ENCODE measurements at places on chromosomes 16 and 17.

- DNase-seq = no peak
Measured at GRCh38 chr17:41917679-41918313, 955 bp downstream of the ACLY start.

DNA sequence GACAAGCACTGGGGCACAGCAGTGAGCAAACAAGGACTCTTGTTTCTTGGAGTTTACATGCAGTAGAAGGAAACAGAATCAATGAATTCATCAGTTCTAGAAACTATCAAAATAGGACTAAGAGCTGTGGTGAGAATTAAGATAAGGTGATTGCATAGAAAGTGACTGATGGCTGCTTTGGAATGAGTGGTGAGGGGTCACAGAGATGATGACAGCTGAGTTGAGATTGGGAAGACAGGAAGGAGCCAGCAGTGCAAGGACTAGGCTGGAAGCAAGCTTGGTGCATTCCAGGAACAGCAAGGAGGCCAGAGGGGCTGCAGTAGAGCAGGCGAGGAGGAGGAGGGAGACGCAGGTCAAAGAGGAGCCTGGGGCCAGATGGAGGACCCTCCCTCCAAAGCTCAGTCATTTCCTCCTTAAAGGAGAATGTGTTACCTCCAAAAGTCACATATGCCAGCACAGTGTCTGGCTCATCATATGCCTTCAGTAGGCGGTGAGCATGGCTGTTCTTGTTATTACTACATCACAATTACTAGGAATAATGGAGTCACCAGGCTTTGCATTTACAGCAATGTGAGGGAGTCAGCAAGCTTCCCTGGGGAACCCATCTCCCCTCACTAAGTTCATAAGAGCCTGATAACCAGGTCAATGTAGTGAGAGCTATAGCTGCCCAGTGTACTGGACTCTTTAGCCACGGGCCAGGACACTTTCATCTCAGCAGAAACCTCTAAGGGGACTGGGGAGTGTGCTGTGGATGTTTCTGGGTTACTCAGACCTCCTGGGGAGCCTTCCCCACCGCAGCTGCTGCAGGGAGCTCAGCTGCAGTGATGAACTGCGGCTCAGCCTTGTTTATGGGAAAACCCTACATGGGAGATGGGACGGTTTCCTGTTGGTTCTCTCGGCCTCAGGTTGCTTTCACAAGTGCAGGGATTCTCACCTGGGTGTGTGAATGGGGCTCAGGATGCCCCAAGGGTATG, 157.2 kb downstream of the SEC14L1 start:
- no peak for DNase-seq

- peak; percentile 28 for DNase-seq
Measured at GRCh38 chr17:71180801-71181385, 939.9 kb upstream of the SOX9 start.

GRCh38 chr16:12271006-12271405, 294.5 kb downstream of the SNX29 start:
- DNase-seq = no peak

GRCh38 chr16:10738231-10739077, 5.2 kb upstream of the NUBP1 start:
- DNase-seq = no peak

- DNase-seq = no peak
Measured at GRCh38 chr16:88819126-88819525, 7.4 kb upstream of the APRT start.

- DNase-seq = no peak
Measured at GRCh38 chr17:22441776-22442175, 749.5 kb downstream of the KCNJ18 start.

DNA sequence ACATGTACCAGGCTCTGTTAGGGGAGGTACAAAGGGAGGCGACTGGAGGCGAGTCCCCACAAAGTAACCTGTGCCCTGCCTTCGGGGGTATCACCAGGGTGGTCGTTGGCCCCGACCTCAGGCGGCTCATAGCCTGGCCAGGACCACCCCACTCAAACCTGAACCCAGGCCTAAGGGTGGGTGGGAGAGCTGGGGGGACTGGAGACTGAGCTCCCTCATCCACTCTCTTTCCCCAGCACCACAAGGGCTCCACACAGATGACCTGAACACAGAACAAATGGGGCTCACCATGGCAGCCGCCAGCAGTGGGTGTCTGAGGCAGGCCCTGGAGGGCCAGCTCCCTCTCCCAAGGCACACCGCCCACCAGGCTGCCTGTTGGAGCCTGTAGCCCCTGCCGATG, 120.6 kb upstream of the TNRC6C start:
- DNase-seq = no peak

DNA sequence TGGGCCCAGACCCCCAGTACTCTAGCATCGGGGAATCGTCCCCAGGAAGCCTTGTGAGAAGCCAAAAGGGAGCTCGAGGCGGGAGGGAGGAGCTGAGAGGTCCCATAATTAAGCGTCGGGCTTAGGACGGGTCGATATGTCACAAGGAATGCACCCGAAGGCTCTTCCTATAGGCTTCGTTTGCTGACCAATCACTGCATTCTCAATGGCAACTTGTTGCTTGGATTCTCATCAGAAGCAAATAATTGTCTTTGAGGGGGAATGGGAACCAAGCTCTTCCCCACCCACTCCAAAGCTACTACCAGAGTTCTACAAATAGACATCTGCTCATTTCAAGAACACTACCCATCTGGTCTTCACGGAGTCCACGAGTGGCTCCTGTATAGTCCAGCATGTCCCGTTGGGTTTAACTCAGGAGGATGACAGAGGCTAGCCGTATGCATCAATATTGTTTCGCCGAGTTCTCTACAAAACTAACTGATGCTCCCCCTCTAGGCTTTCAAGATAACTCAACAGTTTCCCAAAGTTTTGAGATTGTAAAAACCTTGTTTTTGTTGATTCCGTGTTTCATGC, 628 bp upstream of the BLMH start:
- DNase-seq = no peak

GRCh38 chr16:31333686-31334649, 21.0 kb upstream of the ITGAX start:
- peak; percentile 24 for DNase-seq

GRCh38 chr17:17564896-17565295, 26.6 kb downstream of the PEMT start:
- no peak for DNase-seq

DNA sequence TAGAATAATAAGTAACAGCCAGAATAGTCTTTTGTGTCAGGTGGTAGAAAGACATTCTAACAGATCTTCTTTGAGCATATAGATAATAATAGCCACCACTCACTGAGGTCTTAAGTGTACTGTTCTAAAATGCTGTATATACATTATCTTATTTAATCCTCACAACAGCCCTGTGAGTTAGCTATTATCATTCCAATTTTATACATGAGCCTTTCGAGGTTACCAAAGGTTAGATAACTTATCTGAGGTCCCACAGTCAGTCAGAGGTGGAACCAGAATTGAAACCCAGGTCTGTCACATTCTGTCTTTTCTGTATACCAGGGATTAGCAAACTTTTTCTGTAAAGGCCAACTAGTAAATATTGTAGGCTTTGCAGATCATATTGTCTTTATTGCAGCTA, 23.2 kb downstream of the REXO5 start:
- no peak for DNase-seq

GRCh38 chr16:49617016-49617629, 238.8 kb downstream of the ZNF423 start:
- DNase-seq = no peak

All from AG08396 (cell line).